ENCODE measurements at places on chromosomes 12 and 14. TPM values are rescaled to one million over a fixed set of nuclear protein-coding genes. Genes with fewer than 3 reads are reported as not detected.

DNA sequence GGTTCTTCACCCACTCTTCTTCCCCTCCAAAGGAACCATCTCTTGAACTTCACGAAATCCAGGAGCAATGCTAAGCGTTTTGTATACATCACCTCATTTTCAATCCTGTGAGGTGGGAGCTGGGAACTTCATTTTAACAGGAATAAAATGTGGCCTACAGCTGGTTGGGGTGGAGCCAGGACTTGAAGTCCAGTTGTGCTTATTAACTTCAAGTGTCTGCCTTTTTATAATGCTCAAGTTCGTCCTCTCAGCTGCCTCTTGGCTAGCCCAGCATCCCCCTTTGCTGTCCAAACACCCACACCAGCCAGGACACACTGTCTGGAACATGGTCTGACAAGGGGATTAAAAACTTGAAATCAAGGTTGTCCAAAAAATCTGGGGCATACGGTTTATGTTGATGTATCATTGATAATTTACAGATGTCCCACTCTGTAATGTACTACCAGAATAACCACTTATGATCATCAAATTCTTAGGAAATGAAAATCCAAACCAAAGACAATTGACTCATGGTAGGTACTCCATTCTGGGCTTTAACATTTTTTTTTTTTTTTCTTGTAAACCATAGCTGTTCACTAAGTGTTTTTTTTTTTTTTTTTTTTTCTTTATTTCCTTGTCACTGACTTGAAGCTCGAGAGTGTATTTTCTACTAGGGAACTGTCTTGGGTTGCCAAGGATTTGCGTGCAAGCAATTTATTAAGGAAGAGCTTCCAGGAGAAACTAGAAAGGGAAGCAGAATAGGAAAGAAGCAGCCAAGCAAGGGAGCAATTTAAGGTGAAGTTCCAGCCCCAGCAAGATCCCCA is 252.3 kb downstream of the EFCAB11 start:
- peaks cover 2% of the 10 kb centered on the region for H3K4me1 ChIP-seq
- peak overlapping the region; percentile 54 for H3K27ac ChIP-seq
- DNase-seq, result no peak
- no peaks in the 10 kb centered on the region for H3K36me3 ChIP-seq
- peak overlapping the region; percentile 51 for H3K4me3 ChIP-seq

DNA sequence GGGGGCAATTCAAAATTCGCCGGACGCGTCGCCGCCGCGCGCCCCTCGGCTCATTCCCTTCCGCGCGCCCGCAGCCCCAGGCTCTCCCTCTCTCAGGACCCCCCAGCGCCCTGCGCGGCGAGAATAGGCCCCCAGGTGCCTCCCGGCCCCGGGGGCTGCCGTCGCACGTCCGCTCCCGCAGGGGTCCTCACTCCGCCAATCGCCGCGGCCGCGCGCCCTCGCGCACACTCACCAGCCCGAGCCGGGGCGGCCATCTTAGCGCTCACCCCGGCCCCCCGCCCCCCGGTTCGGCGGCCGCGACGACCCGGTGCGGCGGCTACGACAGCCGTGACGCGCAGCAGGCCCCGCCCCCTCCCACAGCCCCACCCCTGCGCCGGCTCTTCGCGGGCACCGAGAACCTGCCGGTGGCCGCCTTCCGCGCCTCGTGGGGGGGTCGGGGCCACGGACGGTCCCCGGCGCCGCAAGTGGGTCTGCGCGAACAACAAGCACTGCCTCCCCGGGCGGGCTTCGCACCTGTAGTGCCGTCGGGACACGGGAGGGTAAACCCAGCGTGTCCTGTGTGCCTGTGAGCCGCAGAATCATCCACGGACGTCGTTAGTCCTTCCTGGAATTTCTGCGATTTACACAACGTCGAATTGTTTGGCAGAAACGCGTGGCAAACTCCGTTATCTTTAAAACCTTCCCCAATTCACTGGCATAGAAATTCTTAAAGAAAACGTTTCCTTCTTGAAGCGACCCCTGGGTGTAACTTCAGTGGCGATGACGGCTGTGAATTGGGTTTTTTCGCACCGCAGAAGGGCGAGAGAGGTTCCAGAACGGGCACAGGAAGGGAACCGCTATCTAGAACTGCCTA is 2.5 kb downstream of the USP44 start:
- H3K36me3 ChIP-seq, result no peaks in the 10 kb centered on the region
- DNase-seq, result peak; percentile 43
- H3K27ac ChIP-seq, result peak overlapping the region; percentile 96
- H3K4me1 ChIP-seq, result no peaks in the 10 kb centered on the region

GRCh38 chr12:1984759-1985158 is 19.5 kb downstream of the DCP1B start:
- no peak overlapping the region for H3K4me3 ChIP-seq
- no peaks in the 10 kb centered on the region for H3K27me3 ChIP-seq
- no peaks in the 10 kb centered on the region for H3K36me3 ChIP-seq
- no peak overlapping the region for H3K27ac ChIP-seq
- no peak for DNase-seq

The TAS2R30 gene
- 9.0 TPM for total RNA-seq

- H3K4me1 ChIP-seq, result no peaks in the 10 kb centered on the region
- no peaks in the 10 kb centered on the region for H3K27me3 ChIP-seq
- no peak overlapping the region for H3K4me3 ChIP-seq
Observed at GRCh38 chr14:75470238-75470797, 42.5 kb downstream of the JDP2 start.

- H3K36me3 ChIP-seq, result peaks cover 97% of the 10 kb centered on the region
- no peak overlapping the region for H3K4me3 ChIP-seq
- no peak for DNase-seq
- H3K4me1 ChIP-seq, result no peaks in the 10 kb centered on the region
- H3K27me3 ChIP-seq, result no peaks in the 10 kb centered on the region
- no peak overlapping the region for H3K27ac ChIP-seq
Observed at GRCh38 chr12:131938082-131938481, 9.0 kb downstream of the PUS1 start.

DNA sequence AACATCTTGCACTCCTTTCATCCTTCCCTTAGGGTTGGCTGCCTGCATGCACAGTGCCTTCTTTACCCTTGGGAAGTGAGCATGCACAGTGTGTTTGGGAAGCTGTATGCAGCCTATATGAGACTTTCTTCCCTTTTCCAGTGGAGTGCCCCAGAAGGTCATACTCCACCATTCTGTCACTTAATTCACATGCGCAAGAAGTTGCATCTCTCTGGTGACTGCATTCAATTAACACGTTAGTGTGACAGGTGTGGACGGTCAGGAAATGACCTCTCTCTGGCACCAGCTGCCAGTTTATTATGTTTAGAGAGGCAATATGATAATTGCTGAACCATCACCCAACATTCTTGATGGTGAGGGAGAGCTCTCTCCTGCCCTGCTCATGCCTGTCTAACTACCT is 770.0 kb downstream of the FLRT2 start:
- H3K27me3 ChIP-seq, result no peaks in the 10 kb centered on the region
- no peaks in the 10 kb centered on the region for H3K36me3 ChIP-seq
- H3K4me1 ChIP-seq, result no peaks in the 10 kb centered on the region
- no peak overlapping the region for H3K4me3 ChIP-seq
- no peak overlapping the region for H3K27ac ChIP-seq
- no peak for DNase-seq

Measured in tibial nerve (tissue), 4 donors.